ENCODE measurements at places on chromosomes 5 and 9.

GRCh38 chr5:37975531-37975930, 135.7 kb upstream of the GDNF start:
- no peak for DNase-seq

GRCh38 chr5:174420651-174421407, 303.6 kb upstream of the MSX2 start:
- no peak for DNase-seq

GRCh38 chr9:37423508-37423907, 1.0 kb downstream of the GRHPR start:
- no peak for DNase-seq

DNA sequence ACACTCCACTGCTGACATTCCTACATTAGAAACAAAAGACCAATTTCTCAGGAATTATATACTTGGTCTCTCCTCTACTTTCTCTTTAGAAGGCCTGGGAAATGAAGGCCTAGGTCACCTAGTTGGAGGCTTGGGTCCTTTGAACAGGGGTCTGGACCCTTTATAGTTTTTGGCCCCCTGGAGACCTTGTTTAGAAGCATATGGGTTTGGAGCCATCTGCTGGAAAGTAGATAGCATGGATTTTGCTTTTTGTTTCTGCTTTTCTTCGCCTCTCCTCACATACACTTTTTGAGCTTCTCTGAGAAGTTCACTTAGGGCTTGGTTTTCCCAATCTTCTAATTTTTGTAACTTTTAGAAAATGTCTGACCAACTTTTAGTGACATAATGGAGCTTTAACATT, 67.1 kb upstream of the CDK20 start:
- no peak for DNase-seq

DNA sequence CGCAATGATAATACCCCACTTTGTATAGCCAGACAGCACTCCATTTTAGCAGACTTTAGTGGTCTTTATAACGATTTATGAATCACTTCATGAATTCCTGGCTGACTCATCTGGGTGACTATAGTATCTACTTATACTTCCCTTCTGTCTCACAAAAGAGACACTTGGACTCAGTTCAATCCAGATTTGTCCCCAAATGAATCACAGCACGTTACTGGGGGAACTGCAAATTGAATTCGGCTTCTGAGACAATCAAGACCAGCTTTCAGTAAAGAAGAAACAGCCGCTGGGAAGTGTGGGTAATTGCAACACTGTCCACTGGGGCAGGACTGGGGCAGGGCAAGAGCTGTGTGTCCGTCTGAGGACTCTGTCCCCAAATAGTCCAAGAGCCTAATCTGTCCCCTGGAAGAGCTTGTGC, 337.3 kb upstream of the RFX3 start:
- peak; percentile 26 for DNase-seq

- DNase-seq = no peak
Observed at GRCh38 chr5:126921241-126922091, 108.9 kb downstream of the MARCHF3 start.

DNA sequence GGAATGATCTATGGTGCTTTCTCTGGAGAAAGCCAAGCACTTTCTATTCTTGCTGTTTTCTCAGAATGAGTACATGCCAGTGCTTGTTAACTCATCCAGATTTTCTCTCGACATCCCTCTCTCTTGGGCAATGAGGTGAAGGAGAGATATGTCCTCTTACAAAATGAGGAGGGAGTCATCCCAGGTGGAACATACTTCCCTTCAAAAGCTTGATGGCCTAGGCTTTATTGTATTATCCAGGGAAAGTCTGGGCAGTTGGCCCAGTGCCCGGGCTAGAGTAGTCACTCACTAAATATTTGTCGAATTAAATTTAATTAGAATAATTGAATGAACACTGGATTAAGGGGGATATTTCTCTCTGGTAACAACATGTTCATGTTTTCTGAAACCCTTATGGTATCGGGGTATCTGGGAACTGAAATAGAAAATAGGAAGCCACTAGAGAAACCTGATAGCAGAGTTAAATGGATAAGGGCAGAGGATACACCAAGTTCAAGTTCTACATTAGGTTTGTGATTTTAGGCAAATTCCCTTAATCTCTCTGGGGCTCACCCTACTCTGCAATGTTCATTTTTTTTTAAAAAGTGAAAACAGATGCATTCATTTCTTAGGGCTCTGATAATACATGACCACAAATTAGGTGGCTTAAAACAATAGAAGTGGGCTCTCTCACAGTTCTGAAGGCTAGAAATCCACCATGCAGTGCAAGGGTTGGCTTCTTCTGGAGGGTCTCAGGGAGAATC, 99.6 kb downstream of the LIFR start:
- no peak for DNase-seq

- DNase-seq = no peak
Observed at GRCh38 chr5:53116597-53116996, 7.0 kb upstream of the MOCS2 start.

DNA sequence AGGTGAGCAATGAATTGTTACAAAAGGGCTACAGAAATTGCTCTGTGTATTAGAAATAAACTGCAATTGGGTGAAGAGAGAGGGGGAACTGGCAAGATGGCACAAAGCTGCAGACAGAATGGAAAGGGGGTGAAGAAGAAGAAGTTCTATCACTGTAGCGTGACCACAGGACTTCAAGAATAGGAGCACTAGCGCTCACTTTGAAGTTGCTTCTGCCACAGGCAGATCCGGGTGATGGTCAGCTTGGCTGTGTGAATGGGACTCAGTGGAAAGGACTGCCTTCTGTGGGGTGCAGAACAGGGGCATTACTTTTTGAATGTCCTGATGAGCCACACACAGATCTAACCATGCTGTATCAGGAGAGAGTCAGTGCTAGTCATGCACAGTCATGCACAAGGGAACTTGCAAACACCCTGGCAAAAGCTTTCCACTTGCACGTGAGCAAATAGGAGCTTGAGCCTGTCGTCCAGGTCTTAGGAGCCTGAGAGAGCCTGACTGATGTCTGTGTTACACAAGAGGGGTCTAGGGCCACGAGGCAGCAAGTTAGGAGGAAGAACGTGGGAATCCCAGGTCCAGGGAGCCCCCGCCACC, 16.3 kb downstream of the IL5 start:
- DNase-seq = no peak

All from nucleus accumbens (tissue), 56 donors.